ENCODE measurements at places on chromosomes 6 and 20.
A peak's percentile ranks its signal among the peaks of the same experiment; 100 is the strongest.

DNA sequence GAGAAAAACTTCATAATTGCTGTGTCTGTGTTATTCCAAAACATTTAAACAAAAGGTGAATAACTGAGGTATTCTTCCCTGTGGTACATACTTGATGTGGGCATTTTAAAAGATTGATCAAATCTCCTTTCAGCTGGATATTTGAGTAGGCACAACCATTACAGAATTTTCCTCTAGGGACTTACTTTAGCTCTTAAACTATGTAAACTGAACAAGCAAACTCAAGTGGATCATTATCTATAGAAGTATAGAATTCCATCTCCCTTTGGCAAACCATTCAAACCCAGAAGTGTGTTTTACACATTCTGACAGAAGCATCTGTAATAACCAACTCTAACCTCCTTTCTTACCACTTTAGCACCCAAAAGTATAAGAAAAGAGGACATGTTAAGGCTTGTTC lies 241.4 kb downstream of the ESR1 start:
- no peak for DNase-seq

DNA sequence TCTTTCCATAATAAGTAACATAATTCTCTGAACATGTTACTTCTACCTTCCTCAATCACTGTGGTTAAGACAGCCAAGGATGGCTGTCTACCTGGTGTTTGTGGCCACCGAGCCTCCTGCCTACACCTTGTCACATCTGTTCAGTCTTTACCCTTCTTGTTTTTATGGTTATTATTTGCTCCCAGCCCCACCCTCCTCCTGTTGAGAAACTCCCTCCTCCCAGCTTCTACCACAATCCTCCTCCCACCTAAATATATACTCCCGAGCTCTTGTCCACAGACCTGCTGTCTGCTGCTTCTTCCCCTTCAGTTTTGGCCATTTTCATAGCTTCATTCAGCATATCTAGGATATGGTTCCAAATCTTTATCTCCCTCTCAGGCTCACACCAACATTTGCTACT lies 35.7 kb upstream of the GABRR1 start:
- DNase-seq = no peak

- peak; percentile 91 for DNase-seq
Measured at GRCh38 chr20:13736436-13737191, 48.1 kb downstream of the ESF1 start.

GRCh38 chr20:51446656-51447055 lies 95.9 kb downstream of the NFATC2 start:
- peak; percentile 69 for DNase-seq

GRCh38 chr20:15924556-15924955 lies 648.7 kb downstream of the KIF16B start:
- DNase-seq = no peak

DNA sequence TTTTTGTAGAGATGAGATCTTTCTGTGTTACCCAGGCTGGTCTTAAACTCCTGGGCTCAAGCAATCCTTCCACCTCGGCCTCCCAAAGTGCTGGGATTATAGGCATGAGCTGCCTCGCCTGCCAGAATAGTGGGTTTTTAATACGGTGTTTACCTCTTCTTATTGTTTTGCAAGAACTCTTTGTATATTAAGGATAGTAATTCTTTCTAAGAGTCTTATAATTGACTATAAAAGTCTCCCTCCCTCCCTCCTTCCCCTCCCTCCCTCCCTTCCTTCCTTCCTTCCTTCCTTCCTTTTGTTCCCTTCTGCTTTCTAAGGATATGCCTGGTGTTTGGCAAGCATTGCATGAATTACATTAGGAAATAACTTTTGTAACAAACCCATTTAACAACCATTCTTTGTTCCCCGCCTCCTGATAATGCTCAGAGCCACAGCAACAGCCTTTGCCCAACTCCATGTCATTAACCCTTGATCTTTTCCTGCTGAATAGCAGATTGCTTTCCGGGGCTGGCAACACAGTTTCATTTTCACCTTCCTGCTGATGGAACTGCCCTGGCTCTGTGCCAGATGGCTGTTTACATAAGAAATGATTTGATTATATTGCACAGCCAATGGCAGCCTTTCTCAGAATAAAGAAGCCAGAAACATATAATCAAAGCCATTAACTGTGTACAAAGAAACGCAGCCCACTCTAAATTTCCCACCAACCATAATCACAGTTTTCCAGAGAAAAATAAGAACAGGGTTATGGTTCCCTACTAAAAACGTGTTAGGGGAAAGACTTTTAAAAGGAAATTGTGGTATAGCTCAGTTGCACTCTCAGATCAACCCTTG lies 143.7 kb upstream of the PTPN1 start:
- DNase-seq = peak; percentile 89

GRCh38 chr6:55874316-55874715 lies 1.1 kb downstream of the BMP5 start:
- DNase-seq = no peak

DNA sequence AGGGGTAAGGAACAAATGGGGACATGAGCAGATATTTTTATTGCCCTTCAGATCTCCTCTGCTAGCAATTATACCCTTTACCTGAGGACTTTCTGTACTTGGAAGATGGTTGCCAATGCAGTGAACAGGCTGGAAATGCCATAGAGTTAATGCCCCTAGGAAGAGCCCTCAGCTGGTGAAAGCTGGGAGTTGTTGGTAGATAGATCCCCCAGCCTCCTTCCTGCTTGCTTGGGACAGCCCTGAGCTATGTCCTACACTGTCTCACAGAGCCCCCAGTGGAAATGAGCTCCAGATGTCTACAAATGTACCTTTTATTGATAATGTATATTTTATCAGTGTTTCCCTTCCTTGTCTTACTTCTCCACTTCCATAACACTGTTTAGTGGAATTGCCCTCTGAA lies 87.6 kb upstream of the PAK5 start:
- DNase-seq = no peak

- DNase-seq = no peak
Measured at GRCh38 chr6:44034391-44034861, 92.8 kb downstream of the MRPL14 start.

GRCh38 chr6:28553986-28554881 lies 28.6 kb downstream of the GPX5 start:
- DNase-seq = peak; percentile 6

DNA sequence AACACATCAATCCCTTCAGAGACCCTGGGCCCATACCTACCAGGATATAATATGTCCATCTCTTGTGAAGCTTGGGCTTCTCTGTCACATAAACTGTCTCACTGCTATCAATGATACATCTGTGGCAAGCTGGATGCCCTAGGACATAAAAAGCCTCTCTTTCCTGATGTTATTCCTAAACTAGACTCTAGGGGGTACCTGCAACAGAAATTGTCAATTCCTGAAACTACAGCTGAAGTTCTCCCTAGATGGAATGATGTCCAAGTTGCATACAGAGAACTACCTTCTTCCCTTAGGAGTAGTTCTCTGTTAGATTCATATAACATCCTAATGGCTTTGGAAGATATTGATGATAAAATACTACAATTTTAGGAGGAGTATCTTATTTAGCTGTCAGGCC lies 35.8 kb downstream of the TBX18 start:
- DNase-seq = peak; percentile 60

- peak; percentile 31 for DNase-seq
Measured at GRCh38 chr6:87628881-87629280, 38.9 kb downstream of the ORC3 start.
